ENCODE measurements at places on chromosomes 7 and 10.
A peak's percentile ranks its signal among the peaks of the same experiment; 100 is the strongest.

DNA sequence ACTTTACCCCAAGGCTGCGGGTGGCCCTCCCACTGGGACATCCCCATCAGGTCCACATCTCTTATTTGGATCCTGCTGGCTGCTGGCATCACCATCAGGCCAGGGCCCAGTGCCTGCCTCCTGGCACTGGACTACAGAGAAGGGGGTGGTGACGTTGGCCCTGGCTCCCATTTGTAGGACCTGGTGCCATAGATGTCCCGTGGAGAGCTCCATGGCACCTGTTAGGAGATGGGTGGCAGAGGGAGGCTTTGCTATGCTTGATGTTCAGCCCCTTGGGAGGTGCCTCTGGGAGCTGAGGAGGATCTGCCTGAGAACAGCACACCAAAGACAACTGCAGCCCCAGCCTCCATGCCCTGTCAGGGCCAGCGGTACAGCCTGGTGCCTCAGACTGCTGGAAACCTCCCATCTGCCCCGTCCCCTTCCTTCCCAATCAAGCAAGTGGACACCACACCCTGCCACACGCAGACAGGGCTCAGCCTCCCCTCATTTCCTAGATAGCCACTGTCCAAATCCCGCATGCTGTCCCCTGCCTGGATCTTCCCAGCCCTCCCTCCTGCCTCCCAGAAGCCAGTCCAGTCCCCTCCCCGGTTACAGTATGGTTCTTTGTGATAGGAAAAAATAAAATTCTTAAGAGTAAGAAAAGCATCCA, 230.0 kb upstream of the GRB10 start:
- H3K27me3 ChIP-seq = no peaks in the 10 kb centered on the region
- no peak overlapping the region for H3K27ac ChIP-seq
- no peak overlapping the region for H3K4me3 ChIP-seq
- no peak for DNase-seq
- H3K4me1 ChIP-seq = no peaks in the 10 kb centered on the region

DNA sequence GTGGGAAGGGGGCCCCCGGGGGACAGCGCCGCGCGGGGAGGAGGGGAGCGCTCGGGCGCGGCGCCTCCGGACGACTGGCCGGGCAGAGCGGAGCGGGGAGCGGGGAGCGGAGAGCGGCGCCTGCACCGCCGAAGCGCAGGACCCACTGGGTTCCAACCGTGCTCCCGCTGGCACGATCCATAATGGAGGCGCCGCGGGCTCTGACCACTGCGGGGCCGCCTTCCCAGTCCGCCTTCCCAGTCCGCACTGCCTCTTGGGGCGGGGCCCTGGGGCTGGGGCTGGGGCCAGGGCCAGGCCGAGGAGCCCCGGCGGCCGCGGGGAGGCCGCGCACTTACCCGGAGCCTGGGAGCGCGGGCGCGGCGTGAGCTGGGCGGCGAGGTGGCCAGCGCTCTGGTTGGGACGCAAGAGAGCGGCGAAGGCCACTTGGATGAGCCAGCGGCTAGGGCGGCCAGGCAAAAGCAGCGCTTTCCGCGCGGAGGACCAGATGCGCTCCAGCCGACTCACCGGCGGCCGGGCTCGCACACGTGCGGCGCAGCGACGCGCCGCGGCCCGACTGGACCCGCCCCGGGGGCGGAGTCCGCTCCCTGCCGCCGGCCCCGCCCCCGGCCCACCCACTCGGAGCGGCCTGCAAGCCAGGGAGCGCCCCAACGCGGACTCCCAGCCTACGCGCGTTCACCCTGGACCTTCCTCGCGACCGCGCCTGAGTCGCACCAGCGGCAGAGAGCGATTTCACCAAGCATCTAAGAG, at the start of gene PUS7:
Gene PUS7 (minus strand): TSS at position 555 of the 747 bp plus-strand sequence. CDS start 13,759 bp downstream, outside the sequence.
- DNase-seq = peak; percentile 42
- peaks cover 16% of the 10 kb centered on the region for H3K4me1 ChIP-seq
- H3K27me3 ChIP-seq = no peaks in the 10 kb centered on the region
- H3K36me3 ChIP-seq = no peaks in the 10 kb centered on the region
- H3K4me3 ChIP-seq = peak within 1 kb of the TSS; percentile 69

GRCh38 chr7:151930026-151930653, 26.1 kb upstream of the GALNTL5 start:
- H3K36me3 ChIP-seq = no peaks in the 10 kb centered on the region
- no peak for DNase-seq
- H3K4me1 ChIP-seq = no peaks in the 10 kb centered on the region

DNA sequence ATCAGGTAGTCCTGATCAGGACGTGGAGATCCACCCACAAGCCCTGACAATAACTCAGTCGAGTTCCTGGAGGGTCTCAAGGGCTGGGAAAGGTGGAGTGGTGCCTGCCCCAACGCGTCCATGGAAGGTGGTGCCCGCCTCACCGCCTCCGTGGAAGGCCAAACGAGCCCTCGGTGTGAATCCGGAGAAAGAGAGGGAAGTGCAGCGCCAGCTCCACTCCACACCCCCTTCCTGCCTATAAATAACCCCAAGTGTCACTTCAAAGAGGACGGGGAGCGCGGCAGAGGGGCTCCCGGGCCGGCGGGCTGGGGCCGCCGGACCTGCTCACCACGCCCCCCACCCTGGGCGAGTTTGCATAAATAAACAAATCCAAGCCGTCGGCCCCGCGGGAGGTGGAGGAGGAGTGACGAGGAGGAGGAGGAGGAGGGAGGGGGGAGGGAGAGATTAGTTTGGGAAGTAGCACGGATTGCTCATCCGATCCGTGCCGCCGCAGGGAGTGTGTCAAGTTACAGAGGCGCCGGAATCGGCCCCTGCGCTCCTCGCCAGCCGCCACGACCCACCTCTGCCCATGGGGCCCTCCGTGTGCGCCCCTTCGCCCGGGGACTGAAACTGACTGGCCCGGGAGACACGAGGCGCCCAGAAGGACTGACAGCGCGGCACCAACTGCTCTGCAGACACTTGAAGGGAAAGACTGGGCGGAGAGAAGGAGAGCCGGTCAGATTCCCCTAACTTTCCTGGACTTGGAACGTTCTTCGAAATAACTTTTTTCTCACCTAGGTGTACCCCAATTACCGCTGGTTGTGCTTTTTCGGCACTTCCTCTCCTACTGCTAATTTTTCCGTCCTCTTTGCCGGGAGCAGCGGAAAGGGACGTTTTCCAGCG, at the start of gene COL13A1:
Gene COL13A1 (plus strand): TSS at position 473 of the 882 bp plus-strand sequence. CDS start 518 bp downstream, outside the sequence.
- H3K36me3 ChIP-seq = no peaks in the 10 kb centered on the region
- H3K4me1 ChIP-seq = no peaks in the 10 kb centered on the region
- H3K27ac ChIP-seq = peak within 1 kb of the TSS; percentile 34
- H3K27me3 ChIP-seq = no peaks in the 10 kb centered on the region
- DNase-seq = peak; percentile 33

- H3K4me1 ChIP-seq = no peaks in the 10 kb centered on the region
- no peaks in the 10 kb centered on the region for H3K36me3 ChIP-seq
- H3K27ac ChIP-seq = no peak overlapping the region
- H3K4me3 ChIP-seq = no peak overlapping the region
- no peaks in the 10 kb centered on the region for H3K27me3 ChIP-seq
- DNase-seq = no peak
Observed at GRCh38 chr10:42988069-42988468, 88.8 kb upstream of the RET start.

- no peaks in the 10 kb centered on the region for H3K27me3 ChIP-seq
- H3K4me3 ChIP-seq = peak overlapping the region; percentile 46
- H3K36me3 ChIP-seq = no peaks in the 10 kb centered on the region
- H3K4me1 ChIP-seq = peaks cover 6% of the 10 kb centered on the region
Observed at GRCh38 chr10:124911124-124912067, 30.5 kb upstream of the ZRANB1 start.

DNA sequence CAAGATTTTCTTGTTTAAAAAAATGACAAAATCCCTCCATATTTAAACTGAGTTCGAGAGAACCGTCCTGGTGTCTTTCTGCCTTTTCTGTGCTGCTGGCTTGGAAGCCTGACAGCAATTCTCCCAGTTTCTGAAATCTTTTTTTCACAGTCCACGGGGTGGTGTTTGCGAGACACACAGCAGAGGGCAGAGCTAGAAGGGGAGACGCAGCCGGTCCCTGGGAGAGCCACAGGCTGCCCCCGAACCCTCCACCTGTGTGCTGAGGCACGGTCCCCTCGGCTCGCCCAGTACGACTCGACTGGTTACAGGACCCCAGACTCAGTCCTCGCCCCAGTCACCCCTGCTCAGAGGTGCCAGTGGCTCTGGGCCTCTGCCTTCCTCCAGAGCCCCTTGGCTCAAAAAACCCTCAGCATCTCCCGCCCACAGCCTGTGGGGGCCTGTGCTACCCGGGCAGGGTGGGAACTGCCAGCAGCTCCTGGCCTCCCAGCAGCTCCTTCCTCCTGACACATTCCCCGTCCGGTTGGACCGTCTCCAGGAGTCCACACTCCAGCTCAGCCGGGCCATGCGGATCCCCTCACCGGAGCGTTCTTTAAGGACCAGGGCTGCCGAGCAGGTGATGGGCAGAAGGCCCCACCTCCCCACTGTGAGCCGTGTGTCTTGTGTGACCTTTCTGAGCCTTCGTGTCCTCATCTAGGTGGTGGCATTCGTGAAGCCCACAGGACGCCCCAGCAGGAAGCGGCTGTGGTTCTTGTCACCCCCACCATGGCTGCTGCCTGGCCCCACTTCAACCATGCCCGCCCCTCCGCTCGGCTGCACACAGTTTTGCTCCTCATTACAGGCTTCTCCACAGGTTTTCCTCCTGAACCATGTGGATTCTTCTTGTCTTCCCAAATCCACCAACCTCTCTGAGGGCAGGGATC, 52.3 kb upstream of the EN2 start:
- no peaks in the 10 kb centered on the region for H3K27me3 ChIP-seq
- no peak overlapping the region for H3K27ac ChIP-seq
- H3K4me3 ChIP-seq = no peak overlapping the region
- no peak for DNase-seq
- no peaks in the 10 kb centered on the region for H3K36me3 ChIP-seq

GRCh38 chr10:580778-581177, 108.7 kb downstream of the DIP2C start:
- no peak for DNase-seq
- H3K36me3 ChIP-seq = no peaks in the 10 kb centered on the region
- H3K27ac ChIP-seq = peak overlapping the region; percentile 40
- no peak overlapping the region for H3K4me3 ChIP-seq

GRCh38 chr7:138460649-138461607, 869 bp downstream of the TRIM24 start:
- H3K36me3 ChIP-seq = no peaks in the 10 kb centered on the region
- peak overlapping the region; percentile 92 for H3K4me3 ChIP-seq
- peaks cover 7% of the 10 kb centered on the region for H3K4me1 ChIP-seq
- H3K27ac ChIP-seq = peak overlapping the region; percentile 93

DNA sequence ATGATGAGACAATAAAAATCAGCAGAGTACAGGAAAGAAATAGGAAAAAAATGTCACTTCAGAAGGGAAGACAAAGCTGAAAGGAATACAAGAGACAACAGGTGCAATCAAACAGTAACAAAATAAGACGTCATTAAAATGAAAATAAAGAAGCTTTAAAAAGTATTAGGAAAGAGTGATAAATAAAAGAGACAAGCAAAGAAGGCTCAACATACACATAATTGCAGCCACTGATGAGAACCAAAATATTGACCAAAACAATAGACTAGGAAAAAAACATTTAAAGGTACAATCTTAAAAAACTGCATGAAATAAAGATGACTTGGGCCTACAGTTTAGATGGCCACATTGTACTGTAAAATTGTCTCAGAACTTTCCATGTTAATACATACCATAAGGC, 160.5 kb upstream of the MINDY3 start:
- DNase-seq = no peak
- no peak overlapping the region for H3K27ac ChIP-seq
- no peaks in the 10 kb centered on the region for H3K36me3 ChIP-seq
- H3K27me3 ChIP-seq = no peaks in the 10 kb centered on the region
- no peaks in the 10 kb centered on the region for H3K4me1 ChIP-seq
- no peak overlapping the region for H3K4me3 ChIP-seq

GRCh38 chr7:149307775-149308501, 45.9 kb downstream of the ZNF783 start:
- no peak for DNase-seq
- H3K27me3 ChIP-seq = no peaks in the 10 kb centered on the region
- H3K27ac ChIP-seq = no peak overlapping the region
- no peaks in the 10 kb centered on the region for H3K36me3 ChIP-seq
- no peaks in the 10 kb centered on the region for H3K4me1 ChIP-seq

- no peaks in the 10 kb centered on the region for H3K36me3 ChIP-seq
- H3K4me3 ChIP-seq = no peak overlapping the region
- no peaks in the 10 kb centered on the region for H3K27me3 ChIP-seq
- H3K27ac ChIP-seq = no peak overlapping the region
Observed at GRCh38 chr7:18268571-18268970, 227.0 kb upstream of the HDAC9 start.

DNA sequence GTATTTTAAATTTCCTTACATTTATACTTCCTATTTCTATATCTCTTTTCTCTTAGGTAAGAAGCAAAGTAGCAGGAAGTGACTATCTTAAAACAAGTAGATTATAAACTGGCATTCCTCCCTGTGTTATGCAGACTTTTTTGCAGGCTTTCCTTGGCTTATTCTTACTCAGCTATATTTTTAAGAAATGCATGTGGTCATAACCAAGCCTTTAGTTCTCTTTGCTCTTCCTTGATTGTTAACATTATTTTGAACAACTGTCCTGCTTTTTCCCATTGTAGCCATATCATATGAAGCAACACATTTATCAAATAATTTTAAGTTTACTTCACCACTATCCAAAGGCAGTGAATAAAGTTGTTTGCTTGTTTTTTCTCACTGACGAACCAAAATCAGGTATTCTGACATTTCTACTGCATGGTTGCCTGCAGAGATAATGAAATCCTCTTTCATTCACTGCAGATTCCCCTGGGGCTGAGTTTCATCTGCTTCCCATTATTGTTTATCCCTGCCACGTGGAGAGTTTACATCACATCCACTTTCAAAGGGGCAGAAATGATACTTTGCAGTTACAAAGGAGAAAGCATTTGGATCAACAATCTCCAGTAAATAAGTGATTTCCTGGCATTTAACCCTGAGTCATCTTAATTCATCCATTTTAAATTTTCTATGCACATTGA, 389.9 kb upstream of the SEMA3C start:
- H3K27me3 ChIP-seq = no peaks in the 10 kb centered on the region
- no peaks in the 10 kb centered on the region for H3K36me3 ChIP-seq
- H3K4me1 ChIP-seq = no peaks in the 10 kb centered on the region
- H3K27ac ChIP-seq = no peak overlapping the region

DNA sequence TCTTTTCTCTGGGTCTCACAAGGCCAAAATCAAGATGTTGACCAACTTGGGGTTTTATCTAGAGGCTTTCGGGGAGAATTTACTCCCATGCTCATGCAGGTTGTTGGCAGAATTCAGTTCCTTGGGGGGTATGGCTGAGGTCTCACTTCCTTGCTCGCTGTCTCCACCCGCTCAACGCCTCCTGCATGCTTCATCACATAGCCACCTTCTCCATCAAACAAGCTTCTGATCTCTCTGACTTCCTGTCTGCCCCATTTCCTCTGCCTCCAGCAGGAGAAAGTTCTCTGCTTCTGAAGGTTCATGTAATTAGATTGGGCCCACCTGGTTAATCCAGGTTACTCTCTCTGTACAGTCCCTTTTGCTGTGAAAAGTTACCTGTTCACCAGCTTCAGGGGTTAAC, 179.1 kb upstream of the FZD1 start:
- no peaks in the 10 kb centered on the region for H3K36me3 ChIP-seq
- H3K27ac ChIP-seq = no peak overlapping the region
- H3K27me3 ChIP-seq = no peaks in the 10 kb centered on the region
- no peak overlapping the region for H3K4me3 ChIP-seq

Data from thoracic aorta (tissue), 2 donors.